ENCODE measurements at places on chromosomes 1 and 21. TPM values are rescaled to one million over a fixed set of nuclear protein-coding genes. Genes with fewer than 3 reads are reported as not detected.

Gene INKA2
- total RNA-seq = 5.1 TPM

Gene APOBEC4
- total RNA-seq = 0.23 TPM

Gene VHLL
- total RNA-seq = not detected

Gene REN
- 3.9 TPM for total RNA-seq

Gene CNR2
- total RNA-seq = not detected

Gene NR1I3
- total RNA-seq = not detected

Gene NKAIN1
- total RNA-seq = 0.18 TPM

Gene ST6GALNAC3
- 6.0 TPM for total RNA-seq
